ENCODE measurements at places on chromosomes 1 and 21.

DNA sequence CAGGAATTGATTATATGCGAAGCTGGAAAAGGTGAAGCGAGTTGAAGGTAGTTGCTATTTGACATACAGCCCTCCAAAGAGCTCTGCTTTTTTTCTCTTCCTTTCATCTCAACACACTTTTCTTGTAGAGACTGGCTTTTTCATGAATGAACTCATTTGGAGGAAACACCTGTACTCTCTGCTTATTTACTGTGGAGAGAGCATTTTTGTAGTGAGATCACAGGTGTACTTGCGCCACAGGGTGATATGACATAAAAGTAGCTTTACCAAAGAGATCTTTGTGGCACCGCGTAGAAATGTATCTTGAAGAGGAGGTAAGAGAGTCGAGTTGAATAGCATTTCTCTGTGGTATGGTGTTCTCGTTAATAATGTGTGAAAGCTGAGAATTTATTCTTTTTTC is 187.6 kb downstream of the VPS13D start:
- DNase-seq, result no peak

DNA sequence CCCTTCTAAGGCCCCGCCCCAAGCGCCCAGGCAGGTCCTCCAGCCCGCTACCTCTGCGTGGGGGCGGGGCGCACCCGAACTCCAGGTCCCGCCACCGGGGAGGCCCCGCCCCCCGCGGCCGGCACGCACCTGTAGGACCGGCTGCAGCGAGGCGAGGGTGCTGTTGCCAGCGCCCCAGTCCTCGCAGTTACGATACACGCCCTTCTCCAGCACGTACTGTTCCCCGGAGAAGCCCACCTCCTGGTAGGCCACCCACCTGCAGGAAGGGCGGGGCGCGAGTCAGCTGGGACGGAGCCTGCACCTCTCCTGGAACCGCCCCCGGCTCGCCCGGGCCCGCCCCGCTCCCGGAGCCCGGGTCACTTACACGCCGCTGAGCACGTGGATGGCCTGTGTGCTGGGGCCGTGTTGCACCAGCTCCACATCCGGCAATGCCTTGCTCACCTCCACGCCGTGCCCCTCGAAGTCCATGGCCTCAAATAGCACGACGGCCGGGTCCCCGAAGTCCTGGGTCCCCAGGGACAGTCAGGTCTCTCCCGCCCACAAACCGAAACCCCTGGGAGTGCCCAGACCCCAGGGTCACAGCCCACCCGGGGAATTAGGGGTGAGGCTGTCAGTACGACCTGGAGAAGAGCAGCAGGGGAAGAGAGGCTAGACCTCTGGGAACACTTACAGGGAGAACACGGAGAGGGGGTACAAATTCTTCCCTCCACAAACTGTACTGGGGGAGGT is 17.3 kb downstream of the CRYBG2 start:
- peak; percentile 83 for DNase-seq

- DNase-seq, result peak; percentile 11
These were observed 2.6 kb upstream of the KCNQ4 start for GRCh38 chr1:40780678-40781607.

DNA sequence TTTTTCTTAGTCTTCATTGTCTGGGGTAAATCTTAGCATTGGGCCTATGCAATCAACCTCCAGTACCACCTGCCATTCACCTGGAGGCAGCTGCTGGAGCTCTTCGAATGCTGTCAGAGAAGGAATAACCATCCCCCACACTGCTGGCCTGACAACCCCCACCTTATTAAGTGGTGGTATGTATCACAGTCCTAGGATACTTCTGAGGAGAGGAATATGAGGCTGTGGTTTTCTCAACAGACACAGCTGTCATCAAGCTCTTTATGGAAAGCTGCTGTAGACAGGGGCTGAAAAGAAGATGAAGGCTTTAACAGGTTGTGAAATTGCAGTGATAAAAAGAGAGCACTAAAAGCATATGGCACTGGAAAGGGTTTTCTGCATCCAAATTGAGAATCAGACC is 61.7 kb downstream of the TSEN15 start:
- no peak for DNase-seq

DNA sequence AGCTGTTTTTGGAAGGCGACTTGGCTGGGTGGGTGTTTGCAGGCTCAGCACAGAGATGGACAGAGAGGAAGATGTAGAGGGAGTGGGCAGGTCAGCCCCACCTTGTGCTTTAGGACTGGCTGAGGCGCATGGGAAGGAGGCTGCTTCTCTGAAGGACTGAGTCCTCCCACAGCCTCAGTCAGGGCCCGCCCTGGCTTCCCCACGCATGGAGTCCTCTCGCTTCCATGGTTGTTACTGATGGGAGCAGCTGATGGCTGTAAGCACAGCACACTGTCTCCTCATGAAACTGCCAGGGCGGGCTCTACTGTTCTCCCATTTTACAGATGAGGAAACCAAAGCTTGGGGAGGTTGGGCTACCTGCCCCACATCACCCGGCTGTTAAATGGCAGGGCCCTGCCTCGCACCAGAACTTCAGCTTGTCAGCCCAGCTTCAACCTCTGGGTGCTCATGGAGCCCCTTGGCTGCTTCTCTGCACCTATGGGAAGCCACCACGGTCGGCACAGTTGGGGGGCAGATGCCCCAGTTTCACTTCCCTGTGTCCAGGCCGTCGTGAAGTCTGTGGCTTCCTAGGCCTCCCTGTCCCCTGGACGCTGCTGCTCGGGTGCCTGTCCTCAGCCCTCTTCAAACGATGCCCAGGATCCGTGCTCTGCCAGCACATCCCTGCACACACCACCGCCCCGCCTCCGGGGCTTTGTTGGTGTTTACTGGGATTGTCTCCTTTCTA is 2.4 kb downstream of the TMEM201 start:
- no peak for DNase-seq

DNA sequence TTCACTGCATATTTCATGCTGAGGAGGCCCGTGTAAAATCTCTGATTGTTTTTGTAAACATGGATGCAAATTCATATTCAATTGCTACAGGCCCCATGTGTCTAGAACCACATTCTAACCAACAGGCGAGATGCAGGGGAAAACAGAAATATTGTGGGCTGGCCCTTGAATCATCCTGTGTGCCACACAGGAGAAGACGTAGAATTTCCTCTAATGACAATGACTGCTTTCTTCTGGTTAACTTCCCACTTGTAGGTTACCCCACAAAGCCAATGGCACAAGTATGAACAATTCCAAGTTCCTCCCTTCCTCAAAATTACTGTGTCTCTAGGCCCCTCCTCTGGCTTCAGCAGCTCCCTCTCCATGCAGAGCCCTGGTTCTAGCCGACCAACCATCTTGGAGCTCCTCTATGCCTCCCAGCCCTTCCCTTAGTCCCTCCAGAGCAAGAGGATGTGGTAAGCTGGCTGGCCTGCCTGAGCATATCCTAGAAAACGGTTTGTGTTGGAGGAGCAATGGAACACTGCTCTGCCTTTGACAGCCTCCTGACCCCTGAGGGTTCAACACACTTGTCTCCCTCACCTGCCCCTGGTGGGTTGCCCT is 205.2 kb downstream of the HS2ST1 start:
- DNase-seq, result no peak

DNA sequence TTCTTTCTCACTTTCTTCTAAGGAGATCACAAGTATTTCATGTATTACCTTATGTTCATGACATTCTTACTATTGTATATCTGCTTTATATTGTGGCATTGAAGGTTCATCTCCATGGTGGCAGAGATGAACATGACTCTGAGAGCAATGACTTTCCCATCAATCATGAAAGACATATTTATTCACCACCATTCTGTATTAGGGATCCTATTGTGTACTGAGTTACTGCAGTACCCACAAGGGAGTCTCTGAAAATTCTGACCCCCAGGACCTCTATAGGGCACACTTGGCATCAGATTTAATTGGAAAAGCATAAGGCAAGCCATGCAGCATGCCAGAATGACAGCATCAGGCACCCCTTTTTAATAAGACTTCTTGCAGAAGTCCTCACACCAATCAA is 21.9 kb upstream of the C21orf91 start:
- no peak for DNase-seq

DNA sequence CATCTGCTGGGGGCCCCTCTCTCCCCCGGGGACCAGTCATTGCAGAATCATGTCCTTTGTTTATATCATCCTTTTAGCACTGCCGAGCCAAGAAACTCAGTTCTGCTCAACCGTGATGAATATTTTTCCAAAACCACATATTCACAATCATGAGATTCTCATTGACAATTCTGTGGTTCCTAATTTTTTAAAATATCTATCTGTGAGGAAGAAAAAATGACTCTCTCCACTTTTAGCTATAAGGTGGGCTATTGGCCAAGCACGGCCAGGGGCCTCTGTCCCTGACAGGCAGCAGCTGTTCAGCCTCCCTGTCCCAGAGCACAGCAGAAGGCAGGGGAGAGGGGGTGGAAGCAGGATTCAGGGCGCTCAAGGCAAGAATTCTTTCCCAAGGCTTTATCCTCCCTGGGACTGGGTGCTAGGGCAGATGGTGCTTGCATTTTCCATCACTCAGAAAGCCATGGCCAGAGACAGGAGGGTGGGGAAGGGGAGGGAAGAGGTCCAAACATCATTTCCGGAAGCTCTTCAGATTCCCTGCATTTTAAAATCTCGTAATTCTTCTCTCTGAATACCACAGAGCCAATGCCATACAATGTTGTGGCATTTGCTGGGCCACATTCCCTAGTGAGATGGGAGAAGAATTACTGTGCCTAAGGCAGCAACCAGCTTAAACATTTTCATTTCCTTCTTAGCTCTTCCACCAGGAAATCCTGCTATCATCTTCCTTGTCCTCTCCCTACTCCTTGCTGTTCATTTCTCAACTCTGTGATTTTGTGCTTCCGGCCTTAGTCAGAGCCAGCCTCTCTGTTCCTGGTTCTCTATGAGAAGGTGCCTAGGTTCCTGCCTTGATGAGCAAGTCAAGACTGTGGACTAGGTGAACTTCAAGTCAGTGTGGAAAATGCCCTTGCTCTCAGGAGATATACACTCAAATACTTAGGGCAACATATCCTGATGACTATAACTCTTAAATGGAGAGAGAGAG is 60.3 kb downstream of the KCNJ6 start:
- DNase-seq, result no peak

- no peak for DNase-seq
These were observed 11.3 kb downstream of the HIVEP3 start for GRCh38 chr1:41907446-41907845.

- DNase-seq, result no peak
These were observed 19.1 kb downstream of the UCHL5 start for GRCh38 chr1:193040011-193040410.

DNA sequence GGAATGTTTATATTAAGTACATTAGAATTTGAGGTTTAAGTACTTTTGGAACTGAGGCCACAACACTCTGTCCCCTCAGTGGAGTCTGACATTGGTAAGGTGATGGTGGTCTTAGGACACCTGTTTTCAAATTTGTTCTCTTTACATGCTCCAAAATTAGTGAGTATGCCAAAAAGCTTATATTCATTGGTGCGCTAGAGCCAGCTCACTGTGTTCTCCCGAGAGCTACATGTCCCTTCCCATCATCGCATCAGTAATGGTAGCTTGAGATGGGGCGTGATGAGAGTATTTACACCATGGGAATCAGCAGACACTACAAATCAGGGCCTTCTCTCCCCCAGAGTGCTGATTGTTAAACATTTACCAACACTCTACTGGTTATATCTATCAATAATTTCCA is 19.5 kb downstream of the ETS2 start:
- DNase-seq, result no peak

DNA sequence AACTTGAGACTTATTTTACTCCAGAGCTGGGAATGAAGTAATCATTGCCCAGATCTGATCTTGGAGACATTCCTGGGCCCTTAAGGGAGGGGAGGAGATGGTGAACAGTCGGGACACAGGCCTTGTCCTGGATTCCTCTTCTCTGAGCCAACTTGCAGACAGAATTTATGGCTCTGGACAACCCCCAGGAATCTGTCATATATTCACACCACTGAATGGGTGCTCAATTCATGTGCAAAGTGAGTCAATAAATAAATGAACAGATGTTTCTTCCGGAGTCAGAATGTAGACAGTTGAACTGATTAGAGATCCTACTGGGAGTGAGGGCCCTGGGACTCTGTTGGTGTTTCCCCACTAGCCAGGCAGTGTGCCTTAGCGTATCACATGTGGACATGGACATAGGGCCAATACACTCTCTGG is 2.6 kb downstream of the TUFT1 start:
- DNase-seq, result no peak

- no peak for DNase-seq
These were observed 38.7 kb downstream of the ETNK2 start for GRCh38 chr1:204112876-204113730.

GRCh38 chr1:37265786-37266667 is 208.4 kb upstream of the ZC3H12A start:
- DNase-seq, result no peak

DNA sequence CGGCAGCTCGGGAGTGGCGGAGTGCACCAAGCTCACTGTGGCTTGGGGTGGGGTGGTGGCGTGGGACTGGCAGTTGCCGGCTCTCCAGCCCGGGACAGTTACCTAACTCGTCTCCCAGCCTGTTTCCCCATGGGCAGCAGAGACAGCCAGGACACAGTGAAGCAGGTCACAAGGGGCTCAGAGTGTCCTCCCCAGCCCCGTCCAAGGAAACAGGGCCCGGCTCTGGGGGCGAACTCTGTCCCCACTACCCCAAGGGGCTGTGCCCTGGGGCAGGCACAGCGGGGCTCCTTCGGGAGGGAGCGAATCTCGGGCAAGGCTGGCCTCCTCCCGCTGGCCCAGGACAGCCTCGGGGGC is 759 bp downstream of the GPR157 start:
- no peak for DNase-seq

DNA sequence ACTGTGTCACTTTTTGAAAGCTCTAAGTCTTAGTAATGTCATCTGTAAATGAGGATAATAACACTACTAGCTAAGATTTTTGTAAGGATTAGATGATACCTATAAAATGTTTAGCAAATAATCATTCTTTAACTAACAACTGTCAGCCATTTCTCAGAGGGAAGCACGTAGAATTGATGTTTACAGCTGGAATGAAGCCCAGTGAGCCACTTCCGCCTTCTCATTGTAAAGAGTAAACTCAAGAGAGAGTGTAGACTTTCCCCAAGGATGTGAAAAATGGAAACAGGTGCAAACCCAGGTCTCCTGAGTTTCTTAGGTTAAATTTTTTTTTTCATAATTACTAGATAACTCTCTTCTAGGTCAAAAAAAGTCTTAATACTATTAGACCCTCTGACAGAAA is 4.9 kb downstream of the GREM2 start:
- DNase-seq, result no peak

DNA sequence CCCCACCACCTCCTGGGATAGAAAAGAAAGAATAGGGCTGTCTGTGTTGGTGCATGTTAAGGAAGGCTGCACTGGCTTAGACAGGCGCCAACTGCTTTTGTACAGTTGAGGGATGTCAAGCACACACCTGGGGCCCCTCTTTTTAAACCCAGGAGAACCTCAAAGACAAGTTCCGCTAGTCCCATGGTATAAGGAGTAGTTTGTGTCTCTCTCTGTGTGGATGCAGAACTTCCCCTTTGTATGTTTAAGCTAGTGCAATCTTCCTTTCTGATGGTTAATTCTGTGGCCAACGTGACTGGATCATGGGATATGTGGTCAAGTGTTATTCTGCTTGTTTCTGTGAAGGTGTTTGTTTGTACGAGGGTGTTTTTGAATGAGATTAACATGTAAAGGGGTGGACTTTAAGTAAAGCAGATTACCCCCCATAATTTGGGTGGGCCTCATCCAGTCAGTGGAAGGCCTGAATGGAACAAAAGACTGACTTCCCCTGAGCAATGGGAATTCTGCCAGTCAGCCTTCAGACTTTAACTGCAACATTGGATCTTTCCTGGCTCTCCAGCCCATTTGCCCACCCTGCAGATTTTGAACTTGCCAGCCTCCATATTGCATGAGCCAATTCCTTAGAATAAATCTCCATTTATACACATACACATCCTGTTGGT is 9.5 kb upstream of the DUSP10 start:
- no peak for DNase-seq

Data from NCI-H1105 treated with DMSO at 0.1 percent for 48 hours (cell line).